Activated naive CD4-positive, alpha-beta T cell (primary cell): ENCODE measurements at places on chromosomes 1 and 21.

DNA sequence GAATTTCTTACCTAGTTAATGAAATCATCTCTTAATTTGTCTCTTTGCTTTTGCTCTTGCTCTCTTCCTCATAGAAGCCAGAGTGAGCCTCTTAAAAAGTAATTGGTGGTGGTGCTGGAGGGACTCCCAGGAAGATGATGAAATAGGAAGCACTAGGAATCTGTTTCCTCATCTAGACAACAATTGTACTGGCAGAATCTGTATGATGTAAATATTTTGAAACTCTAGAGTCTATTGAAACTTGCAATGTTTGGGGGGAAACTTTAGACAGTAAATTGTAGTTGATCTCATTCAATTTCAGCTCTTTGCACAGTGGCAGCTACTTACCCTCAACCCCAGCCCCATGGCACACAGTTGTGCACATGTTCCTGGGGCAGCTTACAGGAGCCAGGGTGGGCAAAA, 10.6 kb downstream of the RGSL1 start:
- no peak for DNase-seq

GRCh38 chr1:221416723-221417122, 325.2 kb downstream of the DUSP10 start:
- DNase-seq: no peak

DNA sequence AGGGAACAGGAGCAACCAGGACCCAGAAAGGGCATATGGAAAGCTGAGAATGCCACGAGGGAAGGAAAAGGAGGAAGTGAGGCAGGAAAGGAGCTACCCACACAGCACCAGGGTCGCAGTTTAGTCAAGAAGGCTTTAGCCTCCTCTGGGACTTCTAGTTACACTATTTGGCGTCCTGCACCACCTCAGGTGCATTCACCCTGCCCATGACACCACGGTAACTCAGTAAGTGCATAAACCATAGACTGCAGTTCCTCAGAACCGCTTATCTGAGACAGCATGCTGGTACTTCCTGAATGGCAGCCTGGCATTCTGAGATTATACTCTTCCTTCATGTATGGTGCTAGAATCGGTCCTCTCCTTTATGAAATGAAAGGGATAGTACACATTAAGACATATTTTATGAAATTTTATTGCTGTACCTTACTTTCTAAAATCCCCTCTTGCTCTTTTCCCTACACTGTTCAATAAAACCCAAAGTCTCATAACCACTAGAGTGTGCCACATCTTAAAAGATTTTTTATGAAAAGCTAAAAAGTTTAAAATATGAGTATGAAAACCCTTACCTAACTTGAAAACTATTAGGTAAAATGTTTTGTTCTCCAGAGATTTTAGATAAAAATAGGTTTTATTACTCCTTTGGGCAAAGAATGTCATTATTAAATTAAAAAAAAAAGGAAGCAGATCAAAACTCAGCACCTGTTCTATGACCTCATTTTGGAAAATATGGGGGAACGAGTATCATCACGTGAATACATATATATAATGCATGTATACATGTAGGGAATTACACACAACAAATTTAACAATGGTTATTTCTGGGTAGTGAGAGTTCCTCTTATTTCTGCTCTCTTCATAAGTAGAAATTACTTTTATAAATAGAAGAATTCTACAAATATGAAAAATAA, 67.3 kb downstream of the VAV3 start:
- DNase-seq: no peak

DNA sequence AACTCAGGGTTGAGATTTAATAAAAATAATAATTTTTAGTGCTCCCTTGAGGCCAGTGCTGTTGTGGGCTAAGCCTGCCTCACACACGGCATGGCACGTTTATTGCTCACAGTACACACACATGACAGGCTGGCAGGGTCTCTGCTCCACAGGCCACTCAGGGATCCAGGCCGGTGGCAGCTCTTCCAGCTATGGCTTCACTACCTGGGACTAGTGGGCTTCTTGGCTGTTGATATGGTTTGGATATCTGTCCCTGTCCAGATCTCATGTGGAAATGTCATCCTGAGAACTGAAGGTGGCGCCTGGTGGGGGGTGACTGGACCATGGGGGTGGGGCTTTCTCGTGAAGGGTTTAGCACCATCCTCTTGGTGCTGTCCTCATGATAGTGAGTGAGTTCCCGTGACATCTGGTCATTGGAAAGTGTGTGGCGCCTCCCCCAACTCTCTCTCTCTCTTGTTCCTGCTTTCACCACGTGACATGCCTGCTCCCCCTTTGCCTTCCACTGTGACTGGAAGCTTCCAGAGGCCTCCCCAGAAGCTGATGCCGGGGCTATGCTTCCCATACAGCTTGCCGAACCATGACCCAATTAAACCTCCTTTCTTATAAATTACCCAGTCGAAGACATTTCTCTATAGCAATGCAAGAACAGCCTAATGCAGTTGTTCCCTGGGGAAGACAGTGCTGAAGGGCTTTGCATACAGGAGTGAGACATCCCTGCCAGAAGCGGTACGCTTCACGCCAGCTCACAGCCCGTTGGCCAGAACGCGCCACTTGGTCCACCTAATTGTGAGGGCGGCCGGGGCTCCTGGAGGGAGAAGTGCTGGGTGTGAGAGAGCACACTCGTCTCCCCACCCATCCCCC, 226.9 kb upstream of the C1orf174 start:
- DNase-seq: no peak

DNA sequence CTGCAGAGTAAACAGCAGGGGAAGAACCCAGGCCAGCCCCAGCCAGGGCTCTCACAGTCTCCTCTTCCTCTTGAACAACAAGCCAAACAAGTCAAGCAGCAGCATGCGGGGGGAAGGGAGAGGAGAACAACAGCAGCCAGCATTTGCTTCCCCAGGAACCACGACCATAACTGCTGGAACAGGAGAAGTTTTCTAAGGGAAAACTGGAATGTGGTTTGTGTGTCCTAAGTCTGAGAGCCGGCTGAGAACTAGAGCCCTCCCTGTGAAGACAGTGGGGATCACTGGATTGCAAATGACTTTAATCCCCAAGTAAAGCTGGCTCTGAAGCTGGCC, 48.2 kb downstream of the COQ8A start:
- DNase-seq: no peak

GRCh38 chr1:11501906-11502485, 23.0 kb downstream of the DISP3 start:
- DNase-seq: no peak

DNA sequence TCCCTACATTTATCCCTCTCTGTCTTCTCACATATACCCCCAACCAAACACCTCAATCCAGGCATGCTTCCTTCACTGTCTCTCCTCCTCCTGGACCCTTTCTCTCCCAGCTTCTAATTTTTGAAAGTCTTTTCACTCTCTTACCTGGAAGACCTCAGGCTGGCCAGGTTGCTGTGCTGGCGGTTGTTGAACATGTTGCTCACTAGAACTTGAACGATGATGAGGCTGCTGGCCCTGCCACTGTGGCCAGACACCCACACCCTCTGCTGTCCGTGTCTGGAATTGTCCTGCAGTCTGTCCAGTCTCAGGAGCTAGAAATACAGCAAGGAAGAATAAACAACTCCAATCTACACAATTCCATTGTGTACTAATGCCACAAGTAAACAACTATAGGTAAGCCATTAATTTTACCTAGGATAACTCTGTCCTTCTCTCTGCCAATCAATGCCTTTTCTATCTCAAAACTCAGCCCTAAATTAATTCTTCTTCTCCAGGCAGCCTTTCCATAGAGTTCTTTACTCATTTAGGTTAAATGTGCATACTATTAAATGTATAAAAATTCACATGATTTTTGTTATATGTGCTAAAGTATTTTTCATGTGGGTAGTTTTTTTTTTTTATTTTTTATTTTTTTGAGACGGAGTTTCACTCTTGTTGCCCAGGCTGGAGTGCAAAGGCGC, 5.1 kb upstream of the CTSK start:
- DNase-seq: no peak

- DNase-seq: no peak
Observed at GRCh38 chr1:11397151-11397901, 81.6 kb upstream of the DISP3 start.

- DNase-seq: no peak
Observed at GRCh38 chr1:214259353-214259977, 21.5 kb upstream of the SMYD2 start.
